Skeletal muscle cell (primary cell): ENCODE measurements at places on chromosomes 3 and 15.

DNA sequence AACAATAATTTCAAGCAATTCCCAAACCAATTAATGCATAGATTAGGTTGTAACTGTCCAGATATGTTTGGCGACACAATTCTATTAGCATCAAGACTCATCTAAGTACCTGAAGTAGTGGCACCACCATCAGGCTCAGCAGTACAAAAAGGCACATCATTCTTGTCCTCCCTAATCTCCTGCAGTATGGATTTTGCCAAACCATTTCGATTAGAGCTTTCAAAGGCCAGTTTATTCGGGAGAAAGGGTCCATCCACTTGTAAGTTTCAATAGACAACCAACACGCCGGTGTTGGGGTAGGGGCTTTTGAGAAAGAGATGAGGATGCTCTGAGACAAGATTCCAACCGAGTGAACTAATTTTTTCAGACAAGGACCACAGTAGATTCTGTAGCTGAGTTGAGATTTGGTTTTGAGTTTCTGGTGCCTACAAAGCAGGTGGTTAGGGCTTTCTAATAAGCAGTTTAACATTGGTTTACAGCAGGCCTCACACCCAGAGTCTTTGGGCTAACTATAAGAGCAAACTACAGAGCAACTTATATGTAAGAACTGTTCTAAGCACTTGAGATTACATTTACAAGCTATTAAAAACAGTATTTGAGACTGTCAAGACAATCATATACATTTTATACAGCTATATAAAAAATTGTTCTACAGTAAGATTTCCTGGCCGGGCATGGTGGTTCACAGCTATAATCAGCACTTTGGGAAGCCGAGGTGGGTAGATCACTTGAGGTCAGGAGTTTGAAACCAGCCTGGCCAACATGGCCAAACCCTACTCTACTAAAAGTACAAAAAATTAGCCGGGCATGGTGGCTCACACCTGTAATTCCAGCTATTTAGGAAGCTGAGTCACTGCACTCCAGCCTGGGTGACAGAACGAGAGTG, 4.5 kb downstream of the RPL22L1 start:
- no peak for DNase-seq

DNA sequence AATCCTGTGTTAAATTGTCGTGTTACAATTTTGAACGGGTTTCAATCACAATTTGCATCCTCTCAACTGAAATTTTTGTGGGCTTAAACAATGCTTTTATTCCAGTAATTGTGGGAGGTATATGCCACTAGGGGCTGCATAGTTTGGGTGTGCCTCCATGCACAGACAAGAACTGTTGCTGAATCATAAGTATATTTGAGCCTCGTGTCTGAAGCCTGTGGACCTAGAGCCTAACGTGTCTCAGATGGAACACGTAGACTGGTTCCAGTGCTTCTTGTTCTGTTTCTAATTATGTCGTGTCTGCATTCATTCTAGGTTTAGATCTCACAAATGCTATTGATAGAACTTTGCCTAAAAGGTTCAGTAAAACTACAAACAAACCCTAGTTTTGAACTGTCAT, 363.4 kb downstream of the RBMS3 start:
- DNase-seq, result no peak

DNA sequence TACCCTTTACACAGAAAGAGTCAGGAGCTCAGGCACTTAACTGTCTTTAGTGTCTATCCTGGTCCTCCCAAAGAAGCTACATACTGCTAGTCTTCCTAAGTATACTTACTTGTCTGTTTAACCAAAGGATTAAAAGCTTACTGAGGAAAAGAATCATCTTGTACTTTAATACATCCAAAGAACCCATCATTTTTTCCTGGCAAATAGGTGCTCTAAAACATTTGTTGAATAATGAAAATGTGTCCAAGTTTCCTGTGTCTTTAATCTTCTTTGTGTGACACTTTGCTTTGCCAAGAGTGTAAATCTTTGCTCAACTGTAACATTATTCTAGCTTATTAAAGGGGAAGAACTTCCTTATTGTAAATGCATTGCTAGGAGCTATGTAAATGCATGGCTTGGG, 519.2 kb downstream of the OTOL1 start:
- DNase-seq, result no peak

DNA sequence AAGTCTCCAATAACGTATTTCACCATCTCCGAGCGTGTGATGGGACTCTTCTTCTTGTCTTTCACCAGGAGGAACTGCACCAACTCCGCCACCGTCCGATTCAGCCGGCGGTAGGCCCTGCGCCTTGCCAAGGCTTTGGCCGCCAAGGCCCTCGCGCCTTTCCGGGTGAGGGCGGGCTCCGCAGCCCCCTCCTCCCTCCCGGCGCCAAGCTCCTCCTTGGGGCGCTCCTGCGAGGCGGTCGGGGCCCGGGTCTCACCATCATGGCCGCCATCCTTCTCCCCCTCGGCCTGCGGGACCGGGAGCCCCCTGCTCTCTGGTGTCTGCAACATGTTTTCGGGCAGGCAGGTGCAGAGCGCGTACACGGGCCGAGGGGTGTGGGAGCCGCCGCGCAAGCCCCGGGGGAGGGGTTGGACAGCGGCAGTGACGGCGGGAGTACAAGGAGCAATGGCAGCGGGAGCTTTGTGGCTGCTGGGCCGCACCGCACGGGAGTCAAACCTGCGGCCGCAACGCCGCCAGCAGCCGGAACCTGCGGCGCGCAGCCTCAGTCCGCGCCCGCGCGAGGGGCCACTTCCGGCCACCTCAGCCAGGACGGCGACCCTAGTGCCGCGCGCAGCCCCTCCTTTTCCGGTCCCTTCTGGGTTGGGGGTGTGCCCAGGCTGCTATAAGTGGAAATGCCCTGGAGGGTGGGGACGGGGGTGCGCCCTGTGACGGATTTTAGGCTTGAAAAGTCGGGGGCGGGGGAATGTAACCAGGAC, at the start of gene MAGEF1:
MAGEF1 (minus strand) TSS at position 572 of the 755 bp plus-strand sequence; CDS start at position 329, 243 bp downstream.
- peak; percentile 51 for DNase-seq

DNA sequence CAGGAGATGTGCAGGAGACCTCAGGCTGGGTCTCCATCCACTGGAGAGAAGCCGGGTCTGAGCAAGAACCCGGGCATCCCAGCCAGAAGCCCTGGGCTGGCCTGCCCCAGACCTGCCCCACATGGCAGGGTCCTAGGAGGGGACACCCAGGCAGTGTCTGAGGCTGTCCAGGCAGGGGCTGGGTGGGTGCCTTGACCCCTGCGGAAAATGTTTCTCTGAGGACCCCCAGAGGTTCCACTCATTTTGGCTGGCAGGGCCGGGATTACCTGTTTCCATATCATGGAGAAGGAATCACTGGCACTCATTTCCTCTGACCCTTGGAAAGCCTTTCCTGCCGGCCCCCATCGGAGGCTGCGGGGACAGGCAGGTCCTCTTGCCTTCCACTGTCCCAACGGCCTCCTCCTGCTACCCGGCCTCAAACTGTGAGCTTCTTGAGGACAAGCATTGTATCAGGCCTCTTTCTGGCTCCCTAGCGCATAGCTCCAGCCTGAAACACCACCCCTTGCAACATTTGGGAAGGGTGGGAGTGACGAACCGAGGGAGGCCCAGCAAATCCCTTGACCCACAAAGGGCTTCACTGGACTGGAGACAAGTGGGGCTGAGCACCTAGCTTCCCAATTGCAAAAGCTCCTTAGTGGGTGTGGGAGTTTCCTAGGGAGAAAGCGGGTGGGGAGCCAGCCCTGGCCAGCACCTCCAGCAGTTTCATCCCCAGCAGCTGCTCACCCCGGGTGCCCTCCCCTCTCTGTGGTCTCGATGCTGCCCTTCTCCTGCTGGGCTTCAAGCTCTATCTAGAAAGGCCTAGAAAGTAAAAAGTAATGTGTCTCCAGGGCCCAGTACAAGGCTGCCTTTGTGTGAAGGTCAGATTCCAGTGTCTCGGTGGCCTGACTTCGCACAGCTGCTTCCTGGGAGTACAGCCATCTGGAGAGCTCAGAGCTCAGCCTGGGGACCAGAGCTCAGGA, 29.7 kb downstream of the ACSBG1 start:
- peak; percentile 23 for DNase-seq

DNA sequence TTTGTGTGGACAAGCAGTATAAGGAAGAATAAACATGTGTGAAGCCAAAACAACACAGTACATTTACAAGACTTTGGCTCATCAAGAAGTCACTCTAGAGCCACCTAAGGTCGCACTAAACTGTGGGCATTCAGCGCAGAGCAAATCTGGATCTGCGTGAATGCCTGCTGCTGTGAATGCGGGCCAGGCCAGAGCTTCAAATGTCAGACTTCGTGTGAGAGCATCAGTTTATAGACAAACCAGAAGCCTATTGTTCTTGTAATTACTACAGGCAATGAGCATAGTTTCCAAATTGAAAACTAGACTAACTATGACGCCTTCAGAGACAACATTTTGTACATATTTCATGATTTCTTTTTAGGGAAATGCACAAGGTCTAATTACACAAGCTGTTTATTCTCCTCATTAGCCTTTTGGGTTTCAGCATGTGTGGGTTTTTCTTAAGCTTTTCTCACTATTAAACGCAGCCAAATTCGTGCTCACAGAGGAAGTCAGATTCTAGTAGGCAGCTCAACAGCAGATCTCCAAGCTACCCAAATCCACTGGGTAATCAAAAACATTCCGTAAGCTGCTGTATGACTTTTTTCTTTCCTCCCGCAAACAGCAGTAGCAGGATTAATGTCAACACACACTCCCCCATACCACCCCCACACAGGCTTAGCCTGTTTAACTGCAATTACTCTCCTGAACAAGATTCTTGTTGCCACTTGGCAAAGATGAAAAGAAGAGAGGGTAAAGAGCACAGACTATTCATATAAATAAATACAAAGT, 84.5 kb upstream of the SETMAR start:
- DNase-seq, result no peak

- DNase-seq, result peak; percentile 98
These were observed 198.9 kb upstream of the LPP start for GRCh38 chr3:187954873-187955586.
